Iris pigment epithelial cell (primary cell): ENCODE measurements at places on chromosomes 6 and 20.

- DNase-seq = no peak
Measured at GRCh38 chr6:91088515-91088914, 501.6 kb upstream of the MAP3K7 start.

DNA sequence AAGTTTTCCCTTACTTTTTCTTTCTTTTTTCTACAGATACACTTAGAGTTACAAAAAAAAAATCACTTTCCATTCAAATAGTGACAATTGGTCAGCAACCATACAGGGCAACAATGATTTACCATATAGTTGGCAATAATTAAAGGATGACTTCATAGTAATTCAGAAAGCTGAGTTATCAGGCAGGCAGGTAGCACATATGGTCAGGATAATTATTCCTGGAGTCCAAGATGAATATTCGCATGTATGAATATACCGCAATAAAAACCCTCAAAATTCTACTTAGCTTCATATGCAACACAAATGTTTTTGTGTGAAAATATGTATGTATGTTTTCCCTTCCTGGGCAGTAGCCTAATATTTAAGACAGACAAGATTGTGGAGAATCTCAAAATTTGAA is 34.5 kb downstream of the COL19A1 start:
- DNase-seq = no peak

DNA sequence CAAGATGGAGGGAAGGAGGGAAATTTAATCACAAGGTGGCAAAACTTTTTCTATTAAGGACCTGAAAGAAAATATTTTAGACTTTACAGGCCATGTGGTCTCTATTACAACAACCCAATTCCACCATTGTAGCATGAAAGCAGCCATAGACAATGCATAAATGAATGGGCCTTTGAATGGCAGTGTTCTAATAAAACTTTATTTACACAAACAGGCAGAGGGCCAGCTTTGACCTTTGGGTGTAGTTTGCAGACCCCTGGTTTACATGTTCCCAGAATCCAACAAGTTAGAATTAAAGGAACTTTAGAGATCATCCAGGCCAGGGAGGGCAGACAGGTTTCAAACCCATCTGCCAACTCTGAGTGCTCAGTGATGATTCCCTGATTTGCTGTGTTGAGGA is 95.2 kb downstream of the BANF2 start:
- no peak for DNase-seq

DNA sequence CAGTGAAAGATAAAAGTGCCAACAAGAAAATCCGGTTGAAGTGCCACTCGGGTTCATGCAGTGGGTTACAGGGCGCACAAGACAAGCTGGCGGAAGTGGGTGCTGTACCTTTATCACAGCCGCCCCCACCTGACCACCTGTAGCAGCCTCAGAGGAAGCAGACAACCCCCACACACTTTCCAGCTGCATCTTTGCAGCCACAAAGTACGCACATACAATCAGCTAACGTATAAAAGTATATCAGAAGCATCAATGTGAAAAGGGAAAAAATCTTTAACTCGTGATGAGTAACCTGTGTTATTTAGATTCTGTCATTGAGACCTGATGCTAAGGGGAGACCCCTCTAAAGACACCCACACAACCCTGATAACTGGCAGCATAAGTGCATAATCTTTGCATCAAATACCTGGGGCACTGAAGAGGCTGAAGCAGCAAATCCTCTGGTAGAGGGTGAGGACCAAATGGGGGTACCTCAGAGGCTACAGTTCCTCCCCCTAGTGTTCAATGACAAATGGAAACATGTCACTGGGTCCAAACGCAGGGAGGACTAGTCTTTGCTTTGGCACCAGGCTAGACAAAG is 22.1 kb downstream of the BACH2 start:
- DNase-seq = no peak

- DNase-seq = peak; percentile 83
Measured at GRCh38 chr6:10968776-10969175, 75.3 kb downstream of the ELOVL2 start.

GRCh38 chr6:105488516-105489215 is 85.8 kb upstream of the PREP start:
- DNase-seq = no peak

DNA sequence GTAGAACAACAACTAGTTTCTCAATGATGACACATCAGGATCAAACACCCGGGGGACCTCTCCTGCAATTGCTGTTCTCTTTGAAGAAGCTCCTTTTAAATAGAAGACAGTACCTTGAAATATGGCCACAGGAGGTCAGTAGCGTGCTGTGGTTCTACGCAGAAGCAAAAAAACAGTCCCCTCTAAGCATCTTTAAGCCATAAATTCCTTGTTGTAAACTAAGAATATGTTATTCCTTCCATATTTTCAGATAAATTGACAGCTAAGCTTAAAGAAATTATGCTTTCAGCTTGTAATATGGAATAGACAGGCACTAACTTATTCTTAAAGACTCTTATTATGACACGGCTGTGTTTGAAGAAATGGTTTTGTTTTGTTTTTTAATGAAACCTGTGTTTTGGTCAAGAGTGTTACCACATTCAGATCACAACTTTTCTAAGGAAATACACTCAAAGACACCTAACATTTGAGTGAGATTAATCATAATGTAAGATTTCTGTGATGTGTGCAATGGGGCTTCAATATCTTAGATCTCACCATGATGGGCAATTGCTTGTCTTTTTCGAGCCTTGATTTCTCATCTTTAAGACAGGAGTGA is 49.7 kb upstream of the IL20RA start:
- peak; percentile 82 for DNase-seq

GRCh38 chr6:154974485-154975149 is 20.5 kb upstream of the TIAM2 start:
- no peak for DNase-seq

DNA sequence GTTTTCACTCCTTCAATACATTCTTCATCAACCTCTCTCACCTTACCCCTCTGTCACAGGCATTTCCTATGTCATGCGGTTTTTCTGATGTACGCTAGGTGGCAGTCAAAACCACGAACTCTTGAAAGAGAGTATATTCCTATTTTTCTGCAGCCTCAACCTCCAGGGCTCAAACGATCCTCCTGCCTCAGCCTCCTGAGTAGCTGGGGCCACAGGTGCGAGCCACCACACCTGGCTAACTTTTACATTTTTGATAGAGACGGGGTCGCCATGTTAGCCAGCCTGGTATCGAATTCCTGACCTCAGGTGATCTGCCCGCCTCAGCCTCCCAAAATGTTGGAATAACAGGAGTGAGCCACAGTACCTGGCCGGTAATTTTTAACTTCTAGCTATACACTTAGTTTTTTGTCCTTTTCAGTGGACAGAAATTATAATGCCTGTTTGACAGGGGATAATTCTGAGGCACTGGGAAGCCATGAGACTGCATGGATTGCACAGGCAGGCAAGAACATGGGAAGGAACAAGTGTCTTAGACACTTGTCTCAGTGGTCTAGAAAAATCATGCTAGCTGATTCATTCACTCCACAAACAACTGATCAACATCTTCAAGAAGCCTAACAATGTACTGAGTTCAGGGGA is 22.5 kb upstream of the HFE start:
- DNase-seq = peak; percentile 56

DNA sequence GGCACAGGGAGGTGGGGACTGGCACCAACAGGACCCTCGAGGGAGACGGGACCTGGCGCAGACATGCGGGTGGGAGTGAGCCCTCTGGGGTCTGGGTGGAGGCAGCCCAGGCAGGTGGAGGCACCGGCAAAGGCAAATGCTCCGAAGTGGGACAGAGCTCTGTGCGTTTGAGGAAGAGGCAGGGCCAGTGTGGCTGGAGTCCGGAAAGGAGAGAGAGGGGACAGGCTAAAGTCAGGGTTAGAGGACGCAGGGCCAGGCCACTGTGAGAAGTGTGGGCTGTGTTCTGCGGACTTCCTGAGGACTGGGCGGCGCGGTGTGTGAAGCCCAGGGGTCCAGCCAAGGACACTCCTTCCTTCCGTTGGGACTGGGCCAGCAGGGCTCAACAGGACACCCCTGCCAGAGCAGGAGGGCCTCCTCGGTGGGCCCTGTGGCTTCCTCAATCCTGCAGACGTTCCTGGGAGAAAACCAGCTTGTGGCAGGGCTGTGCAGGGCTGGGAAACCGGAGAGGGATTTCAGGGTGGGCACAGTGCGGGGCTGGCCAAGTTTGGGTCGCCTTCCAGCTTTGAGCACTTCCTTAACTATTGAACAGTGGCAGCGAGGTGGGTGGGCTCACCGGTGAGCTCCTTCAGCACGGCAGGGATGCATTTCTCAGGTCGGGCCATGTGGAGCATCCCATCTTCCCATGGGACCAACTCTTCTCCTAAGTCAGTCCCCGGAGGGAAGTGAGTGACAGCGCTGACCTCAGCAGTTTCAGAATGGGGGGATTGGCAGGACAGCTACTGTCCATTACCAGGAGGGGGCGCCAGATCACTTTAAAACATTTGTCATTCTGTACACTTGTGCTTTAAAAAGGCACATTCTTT is 22.5 kb downstream of the MOCS3 start:
- DNase-seq = peak; percentile 74

DNA sequence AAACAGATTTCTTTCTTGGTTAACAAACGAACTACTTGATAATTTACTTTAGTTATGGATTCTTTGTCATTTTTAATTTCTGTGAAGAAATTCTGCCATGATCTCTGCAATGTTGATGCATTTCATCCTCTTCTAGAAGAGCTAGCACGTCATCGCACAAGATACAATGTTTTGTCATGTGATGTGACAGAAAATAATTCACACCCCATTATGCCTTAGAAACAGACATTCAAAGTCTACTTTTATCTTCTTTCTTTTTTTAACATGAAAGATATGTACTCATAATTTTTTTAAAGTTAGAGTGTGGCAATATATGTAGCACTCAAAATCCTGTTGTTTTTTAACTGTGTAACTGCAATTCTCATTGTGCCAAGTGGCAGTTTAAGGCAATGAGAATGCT is 39.6 kb upstream of the NELFCD start:
- no peak for DNase-seq

DNA sequence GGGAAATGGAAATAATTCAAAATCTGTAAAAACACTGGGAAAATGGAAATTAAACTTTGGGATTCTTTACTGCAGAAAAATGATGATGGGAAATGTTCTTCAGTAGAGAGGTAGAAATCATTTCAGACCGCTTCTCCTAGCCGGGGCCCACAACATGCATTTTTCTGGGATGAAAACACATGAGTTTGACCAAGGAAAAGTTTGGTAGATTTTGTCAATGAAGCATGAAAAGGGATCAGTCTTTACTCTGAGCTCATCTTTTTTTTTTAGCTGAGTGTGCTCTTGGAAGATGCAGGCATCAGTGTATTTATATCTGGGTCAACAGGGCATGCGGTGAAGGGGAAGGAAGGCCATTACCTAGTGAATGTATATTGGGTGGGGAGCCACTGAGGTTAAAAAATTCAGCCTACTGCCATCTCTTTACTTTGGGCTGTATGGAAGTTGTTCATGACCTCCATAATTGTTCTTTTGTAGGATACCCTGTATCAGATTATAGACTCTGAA is 36.8 kb downstream of the PLCB1 start:
- DNase-seq = no peak

- DNase-seq = no peak
Measured at GRCh38 chr6:46315589-46315988, 144.8 kb upstream of the ENPP5 start.

DNA sequence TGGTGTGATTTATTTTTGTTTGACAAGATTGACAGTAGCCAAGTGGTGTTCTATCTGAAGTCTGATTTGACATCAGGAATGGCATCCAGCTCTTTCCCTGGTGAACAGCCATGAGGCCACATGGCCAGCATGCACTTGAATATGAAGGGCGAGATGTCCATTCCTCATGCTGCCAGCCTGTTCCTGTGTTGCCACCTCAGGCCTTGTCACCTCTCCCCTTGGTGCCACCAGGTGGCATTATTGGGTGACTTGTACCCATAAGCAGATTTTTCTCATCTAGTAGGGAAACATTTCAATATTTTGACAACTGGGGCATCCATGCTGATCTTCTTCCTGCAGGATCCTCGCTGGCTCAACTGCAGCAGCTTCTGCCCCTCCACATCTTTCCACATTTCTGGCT is 199.1 kb downstream of the ERMARD start:
- DNase-seq = no peak

GRCh38 chr20:14777591-14777990 is 440.2 kb upstream of the FLRT3 start:
- peak; percentile 22 for DNase-seq

- DNase-seq = no peak
Measured at GRCh38 chr6:125932451-125932795, 24.1 kb upstream of the HINT3 start.

GRCh38 chr6:14706378-14706929 is 539.4 kb upstream of the JARID2 start:
- peak; percentile 99 for DNase-seq

DNA sequence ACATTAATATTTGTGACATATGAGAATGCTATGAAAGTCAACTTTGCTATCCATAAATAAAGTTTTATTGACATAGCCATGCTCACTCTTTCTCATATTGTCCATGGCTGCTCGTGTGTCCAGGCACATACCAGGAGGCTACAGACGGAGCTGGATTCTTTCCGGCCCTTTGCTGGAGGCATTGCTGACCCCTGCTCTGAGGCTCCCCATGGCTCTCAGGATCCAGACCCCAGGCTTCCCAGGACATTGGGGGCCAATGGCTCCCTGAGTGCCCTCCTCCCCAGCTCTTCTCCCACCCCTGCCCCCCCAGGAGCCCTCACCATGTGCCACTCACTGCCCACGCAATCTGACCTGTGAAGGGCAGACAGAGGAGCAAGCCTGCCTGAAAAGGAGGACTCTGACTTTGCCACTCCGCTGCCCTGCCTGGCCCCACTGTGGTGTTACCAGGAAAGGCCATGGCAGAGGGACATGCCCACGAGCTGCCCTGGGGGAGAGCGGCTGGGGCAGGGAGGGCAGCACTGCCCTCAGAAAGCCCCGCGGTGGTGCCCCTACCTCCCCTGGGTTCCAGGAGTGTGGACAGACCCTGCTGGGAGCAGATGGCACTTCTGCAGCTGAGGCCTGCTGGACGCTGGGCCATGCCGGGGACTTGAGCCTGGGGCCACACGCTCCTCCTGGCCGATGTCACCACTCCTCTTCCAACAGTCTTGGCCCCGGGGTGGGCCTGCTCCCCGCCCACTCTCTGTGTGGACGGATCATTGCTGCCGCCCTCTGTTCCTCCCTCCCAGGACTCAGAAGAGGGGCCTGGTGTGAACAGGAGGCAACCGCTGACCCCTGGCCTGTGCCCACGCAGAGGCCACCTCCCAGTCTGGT is 97.8 kb upstream of the BHLHE23 start:
- no peak for DNase-seq

GRCh38 chr6:137148306-137149034 is 25.0 kb downstream of the IL22RA2 start:
- peak; percentile 91 for DNase-seq

GRCh38 chr6:162478192-162478671 is 249.3 kb downstream of the PRKN start:
- DNase-seq = no peak

- no peak for DNase-seq
Measured at GRCh38 chr20:20333866-20334265, 34.0 kb upstream of the INSM1 start.

DNA sequence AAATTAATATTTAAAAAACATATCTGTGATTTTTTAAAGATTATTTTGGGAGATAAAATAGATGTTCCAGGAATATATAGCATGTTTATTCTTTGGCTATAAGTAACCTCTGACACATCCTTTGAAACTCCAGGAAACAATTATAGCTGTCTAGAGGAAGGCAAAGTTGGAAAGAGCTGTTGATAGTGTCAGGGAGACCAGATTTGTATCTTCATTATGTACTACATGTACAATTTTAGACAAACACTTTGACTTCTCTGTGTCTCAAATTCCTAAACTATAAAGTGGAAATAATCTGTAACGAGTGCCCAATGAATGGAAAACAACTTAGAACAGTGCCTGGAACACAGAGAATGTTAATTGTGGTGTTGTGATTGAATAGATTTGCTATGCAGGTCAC is 25.6 kb upstream of the ADGRG6 start:
- no peak for DNase-seq
